ENCODE measurements at places on chromosomes 1 and 21.
A peak's percentile ranks its signal among the peaks of the same experiment; 100 is the strongest.

DNA sequence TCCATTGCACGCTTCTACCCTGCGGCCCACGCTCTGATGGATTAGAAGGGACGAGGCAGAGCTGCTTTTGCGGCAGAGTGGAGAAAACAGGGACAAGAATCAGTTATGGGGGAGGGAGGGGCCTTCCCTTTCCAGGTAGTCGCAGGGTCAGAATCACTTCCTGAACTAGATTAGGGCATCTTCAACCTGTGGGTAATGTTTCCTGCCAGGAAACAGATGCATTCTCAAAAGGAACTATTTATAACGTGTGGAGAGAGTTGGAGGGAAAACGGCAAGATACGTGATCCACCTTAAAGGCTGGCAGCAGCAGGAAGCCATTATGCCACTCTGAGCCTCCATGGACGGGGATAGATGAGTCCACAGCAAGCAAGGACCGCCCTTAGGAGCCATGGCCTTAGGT lies 59.9 kb upstream of the CNTN2 start:
- DNase-seq, result no peak

GRCh38 chr1:69700770-69701169 lies 133.0 kb downstream of the LRRC7 start:
- peak; percentile 6 for DNase-seq

DNA sequence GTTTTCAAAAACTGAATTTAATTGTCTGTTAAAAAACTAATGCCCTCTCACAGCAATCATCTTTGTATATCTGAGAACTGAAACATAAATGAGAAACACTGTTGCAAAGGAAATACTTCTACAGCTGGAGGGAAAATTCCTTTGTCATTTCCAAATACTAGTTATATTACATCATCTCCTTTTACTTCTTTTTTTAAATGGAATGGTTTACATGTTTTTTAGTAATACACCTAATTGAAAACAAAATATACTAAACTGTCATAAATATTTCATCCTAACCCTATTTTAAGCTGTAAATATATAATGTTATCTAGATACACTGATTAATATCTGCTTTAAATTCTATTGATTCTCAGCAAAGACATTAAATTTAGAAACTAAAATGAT lies 19.1 kb downstream of the CDC42BPA start:
- no peak for DNase-seq

- no peak for DNase-seq
Observed at GRCh38 chr1:45924736-45925135, 121.3 kb downstream of the MAST2 start.

GRCh38 chr1:54774820-54775498 lies 10.6 kb upstream of the PARS2 start:
- DNase-seq, result no peak

DNA sequence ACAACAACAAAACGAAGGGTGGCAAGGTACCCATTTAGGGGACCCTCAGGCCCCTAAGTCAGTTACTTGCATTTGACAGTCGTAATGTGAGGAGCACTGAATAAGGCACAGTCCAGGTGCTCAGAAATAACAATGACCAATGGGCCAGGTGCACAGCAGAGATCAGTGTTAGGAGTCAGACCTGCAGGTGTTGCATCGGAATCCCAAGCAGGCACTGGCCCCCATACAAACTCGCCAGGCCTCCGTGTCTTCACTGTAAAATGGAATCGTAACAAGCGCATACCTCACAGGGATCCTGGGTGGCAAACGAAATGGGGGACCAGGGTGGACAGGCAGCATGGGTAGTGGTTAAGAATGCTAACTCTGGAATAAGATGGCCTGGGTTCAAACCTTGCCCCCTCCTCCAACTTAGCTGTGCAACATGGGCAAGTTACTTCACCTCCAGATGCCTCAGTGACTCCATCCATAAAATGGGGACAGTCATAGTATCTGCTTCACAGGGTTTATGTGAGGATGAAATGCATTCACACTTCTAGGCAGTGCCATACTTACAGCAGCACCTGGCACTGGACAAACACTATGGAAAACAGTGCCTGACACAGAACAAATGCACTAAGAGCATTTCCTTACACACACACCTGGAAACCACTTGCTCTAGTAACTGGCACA lies 20.2 kb downstream of the RCAN1 start:
- DNase-seq, result no peak

DNA sequence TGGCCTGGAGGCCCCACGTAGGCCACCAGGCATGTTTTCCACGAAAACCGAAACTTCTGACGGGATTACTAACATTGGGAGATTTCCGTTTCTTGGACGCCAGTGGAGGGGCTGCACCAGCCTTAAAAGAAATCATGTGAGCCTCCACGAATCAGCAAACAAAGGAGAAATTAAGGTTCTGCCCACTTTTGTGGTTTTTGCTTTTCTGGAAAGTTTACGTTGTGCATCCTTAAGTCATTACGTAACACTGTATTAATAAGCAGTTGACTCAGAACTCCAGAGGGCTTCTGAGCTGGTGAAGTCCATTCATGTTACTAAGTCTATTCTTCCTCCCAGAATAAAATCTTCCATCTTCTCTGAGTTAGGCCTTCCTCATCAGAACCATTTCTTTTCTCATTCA lies 168.5 kb downstream of the PSMG1 start:
- no peak for DNase-seq

- no peak for DNase-seq
Observed at GRCh38 chr1:209048941-209049669, 534.4 kb upstream of the CAMK1G start.

DNA sequence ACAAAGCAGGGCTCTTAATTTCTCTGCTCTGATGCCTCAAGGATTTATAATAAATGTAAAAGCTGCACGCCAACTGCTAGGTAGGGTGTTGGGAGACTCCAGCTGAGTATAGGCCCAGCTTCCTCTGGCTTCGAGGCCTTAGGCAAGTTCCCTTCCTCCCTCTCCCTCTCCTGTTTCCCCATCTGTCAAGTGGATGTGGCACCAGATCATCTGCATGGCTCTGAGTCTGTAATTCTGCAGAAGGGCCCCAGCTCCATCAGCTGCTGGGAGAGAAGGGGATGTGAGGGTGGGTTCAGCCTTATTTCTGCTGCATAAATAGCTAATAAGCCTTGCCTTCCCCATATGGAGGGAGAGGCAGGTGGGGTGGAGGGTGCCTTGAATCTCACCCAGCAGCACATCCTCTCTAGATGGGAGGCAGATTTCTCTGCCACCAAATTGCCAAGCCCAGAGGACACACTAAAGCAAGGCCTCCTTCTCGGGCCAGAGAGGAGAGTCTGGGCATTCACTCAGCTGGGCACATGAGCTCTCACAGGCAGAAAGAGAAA lies 3.8 kb downstream of the TRIM62 start:
- DNase-seq, result no peak

- no peak for DNase-seq
Observed at GRCh38 chr1:161739865-161740566, 9.6 kb upstream of the DUSP12 start.

DNA sequence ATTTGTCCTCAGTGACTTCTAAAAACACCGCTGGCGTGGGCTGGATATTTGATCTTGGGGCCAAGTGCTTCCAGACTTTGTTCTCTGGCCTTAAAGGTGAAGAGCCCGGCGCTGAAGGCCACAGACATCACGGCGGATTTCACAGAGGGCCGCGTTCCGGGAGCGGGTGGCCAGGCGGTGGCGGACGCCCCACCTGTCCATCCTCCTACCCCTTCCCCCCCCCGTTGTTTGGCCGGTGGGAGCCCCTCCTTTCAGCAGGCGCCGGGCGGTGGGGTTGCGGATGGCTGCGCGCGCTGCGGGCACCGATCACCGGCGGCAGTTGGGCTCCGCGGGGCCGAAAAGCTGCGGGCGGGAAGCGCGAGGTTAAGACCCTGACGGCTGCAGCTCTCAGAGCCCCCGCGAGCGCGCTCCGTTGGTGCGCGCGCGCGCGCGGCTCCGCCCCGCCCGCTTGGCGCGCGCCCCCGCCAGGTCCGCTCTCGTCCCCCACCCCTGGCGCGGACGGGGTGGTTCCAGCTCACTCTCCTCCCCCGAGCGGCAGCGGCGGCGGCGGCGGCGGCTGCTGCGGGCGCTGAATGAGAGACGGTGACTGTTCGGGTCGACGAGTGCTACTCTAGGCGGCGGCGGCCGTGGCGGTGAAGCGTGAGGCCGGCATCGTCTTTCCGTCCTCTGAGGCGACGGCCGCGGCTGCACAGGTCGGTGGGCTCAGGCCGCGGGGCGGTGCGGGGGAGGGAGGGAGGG lies at the start of gene RALGPS2:
Gene RALGPS2 (plus strand): TSS at position 517 of the 738 bp plus-strand sequence. CDS start 51,521 bp downstream, outside the sequence.
- DNase-seq, result peak; percentile 97

DNA sequence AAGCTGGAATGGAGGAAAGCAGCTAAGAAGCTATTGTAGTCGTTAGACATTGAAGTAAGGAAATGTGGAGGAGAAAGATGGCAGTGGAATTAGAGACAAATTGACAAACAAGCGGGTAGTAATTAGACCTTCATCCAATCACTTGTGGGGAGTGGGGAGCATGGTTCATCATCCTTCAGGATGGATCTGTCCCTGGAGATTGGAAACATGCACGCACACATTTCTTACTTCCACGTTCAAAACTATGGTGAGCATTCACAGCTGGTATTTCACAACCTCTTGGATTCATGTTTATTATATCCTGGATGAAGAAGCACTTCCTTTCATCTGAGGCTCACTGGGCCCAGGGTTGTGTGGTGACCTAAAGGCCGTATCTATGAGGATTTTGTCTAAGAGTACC lies 188.1 kb downstream of the ST6GALNAC3 start:
- DNase-seq, result no peak

- no peak for DNase-seq
Observed at GRCh38 chr1:47995306-47996050, 1.7 kb downstream of the TRABD2B start.

DNA sequence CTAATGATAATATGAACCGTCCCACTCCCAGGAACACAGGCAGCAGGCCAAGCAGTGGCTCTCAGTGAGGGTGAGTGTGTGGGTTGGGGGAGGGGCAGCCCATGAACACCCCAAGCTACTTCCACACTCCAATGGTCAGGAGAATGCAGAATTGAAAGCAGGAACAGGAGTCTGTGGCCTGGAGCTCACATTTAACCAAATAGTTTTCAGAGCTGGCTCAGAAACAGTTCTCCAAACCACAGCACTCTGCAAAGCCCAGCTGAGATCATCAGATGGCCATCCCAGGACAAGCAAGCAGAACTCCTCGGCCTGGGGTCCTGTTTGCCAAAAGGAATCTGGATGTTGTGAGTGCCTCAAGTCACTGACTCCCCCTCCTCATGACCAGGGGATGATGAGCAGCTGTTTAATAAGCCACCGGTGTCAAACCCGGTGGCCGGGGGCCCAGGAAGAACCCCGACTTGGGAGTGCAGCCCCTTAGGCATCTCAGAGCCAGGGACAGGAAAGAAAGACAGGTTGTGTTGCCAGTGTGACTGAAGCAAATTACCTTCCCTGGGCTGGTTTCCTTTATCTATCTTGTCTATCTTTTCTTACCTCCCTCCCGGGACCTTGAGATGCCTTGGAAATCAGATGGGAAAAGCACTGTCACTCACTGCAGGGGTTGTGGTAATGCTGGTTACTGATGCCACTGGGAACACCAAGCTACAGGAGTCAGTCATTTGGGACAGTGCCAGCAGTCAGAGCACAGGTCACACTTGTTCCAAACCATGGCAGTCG lies 20.4 kb downstream of the DEGS1 start:
- DNase-seq, result no peak

DNA sequence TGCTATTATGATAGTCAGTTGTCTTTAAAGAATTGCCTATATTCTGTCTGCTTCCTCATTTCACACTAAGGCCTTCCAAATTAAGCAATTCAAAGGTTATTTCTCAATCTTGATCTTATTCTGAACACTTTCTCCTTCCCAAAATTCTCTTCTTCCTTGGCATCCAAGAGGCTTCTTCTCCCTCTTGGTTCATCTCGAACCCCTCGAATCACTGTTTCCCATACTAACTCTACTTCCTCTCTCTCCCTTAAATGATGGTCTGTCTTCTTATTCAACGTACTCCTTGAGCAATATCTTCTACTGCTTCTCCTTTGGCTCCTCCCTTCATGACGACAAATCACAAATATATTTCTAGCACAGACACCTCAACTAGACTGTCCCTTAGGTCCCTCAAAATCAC lies 4.5 kb downstream of the COPA start:
- no peak for DNase-seq

DNA sequence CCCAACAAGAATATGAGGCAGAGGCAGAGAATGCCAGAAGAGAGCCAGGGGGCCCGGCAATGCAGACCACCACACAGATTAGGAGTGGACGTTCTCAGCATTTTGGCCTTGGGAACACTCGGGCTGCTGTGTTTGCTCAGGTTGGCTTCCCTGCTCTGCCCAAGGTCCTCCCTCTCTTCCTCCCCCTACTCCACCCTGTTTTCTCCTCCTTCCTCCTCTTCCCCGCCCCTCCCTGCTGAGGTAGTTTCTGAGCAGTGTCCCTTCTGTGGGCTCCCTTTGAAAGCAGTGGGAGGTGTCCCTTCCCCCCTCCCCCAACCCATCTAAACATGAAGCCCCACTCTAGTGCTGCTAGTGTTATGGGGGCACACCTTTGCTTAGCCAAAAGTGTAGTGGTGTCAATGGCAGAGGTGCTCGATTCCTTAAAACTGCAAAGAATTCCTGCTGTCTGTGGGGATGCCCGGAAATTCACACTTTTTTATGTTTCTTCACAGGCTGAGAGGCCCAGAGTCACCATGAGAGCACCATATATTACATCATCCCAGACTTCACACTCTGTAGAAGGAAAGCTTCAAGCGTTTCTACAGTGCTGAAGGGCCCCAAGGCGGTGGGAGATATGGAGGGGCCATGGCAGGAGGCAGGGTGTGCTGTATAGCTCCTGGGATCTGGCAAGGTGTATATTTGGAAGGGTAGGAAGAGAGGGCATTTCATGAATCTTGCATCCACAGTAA lies at the start of gene HHIPL2:
Gene HHIPL2 (minus strand): TSS at position 161 of the 728 bp plus-strand sequence. CDS start 60 bp downstream, at position 101.
- no peak for DNase-seq

DNA sequence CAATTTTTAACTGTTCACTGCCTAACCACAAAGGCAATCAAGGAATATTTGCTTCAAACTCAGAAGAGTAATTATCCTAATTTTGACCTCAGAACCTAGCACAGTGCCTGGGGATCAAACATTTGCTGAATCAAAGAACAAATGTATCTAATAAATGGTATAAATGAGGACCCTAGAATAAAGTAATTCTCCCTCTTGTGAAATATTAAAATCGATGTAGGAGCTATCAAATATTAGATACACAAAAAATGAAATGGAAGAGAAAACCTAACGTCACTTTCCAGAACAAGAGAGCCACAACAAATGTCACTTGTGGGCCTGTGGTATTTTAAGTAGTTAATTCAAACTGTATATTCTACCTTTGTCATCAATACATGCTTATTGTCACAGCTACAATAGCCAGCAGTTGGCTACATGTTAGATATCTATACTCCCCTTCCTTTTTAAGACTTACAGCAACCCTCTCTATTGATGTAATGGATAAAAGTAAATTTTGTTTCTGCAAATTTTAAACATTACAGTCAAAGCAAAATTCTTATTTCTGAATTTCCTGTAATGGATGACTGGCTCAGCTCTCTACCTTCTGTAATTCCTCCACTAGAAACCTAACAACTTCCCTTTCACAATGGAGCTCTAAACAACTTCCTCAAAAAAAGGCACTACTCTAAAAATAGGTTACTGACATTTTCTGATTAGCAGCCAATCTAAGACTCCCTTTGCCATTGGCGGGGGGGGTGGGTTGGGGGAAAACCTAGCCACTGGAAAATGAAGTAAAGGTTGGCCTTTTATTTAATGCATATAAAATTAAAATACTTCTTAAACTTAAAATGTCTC lies 37.6 kb downstream of the PUM1 start:
- DNase-seq, result no peak

All from NCI-H1417 (cell line).